ENCODE measurements at places on chromosomes 13 and 19.

- DNase-seq: no peak
Measured at GRCh38 chr19:11324748-11325389, 14.6 kb downstream of the RAB3D start.

DNA sequence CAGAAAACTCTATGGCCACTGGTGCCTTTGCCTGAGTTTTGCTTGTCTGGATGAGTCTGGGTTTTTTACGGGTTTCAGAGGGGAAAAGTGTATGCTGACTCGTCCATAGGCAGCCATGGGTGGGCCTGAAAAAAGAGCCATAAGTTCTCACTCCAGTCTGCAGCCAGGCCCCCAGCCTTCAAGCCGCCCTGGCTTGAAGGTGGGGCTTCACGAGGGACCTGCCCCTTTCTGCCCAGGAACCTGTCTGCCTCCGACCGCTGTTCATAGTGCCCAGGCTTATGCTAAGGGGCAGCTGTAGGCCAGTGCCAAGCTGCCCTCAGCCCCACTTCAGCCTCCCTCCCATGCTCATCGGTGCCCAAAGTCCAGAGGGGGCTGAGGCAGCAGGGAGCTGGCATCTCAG lies 385.2 kb downstream of the PCDH9 start:
- no peak for DNase-seq

DNA sequence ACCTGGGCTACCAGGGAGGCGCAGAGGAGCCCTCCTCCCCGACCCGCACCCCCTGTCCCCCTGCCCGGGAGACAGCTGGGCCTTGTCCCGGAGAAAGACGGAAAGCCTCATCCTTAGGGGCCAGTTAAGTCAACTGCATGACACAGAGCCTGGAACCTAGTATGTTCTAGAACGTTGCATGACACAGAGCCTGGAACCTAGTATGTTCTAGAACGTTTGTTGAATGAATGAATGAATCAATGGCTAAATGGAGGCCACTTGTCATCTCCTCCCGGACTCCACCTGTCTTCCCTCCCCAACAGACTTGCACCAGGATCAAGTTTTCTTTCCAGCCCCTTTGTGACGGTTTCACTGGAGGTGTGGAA lies 706 bp downstream of the SERP2 start:
- no peak for DNase-seq

GRCh38 chr13:113763961-113764792 lies 5.2 kb downstream of the TMEM255B start:
- no peak for DNase-seq

DNA sequence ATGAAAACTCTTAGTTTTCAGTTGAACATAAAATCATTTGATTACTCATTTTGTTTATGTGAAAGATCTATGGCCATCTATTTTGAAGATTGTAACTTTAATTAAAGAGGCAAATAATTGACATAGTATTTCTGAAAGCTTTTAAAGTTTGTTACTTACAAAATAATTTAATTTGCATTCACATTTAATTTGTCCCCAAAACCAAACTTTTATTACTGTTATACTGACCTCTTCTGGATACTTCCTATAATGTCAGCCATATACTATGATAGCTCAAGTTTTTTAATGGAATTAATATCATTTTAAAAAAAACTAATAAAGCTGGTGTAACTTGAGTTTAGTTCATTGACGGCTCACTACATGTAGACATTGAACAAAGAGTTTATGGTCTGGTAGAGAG lies 4.9 kb upstream of the SGCG start:
- peak; percentile 22 for DNase-seq

GRCh38 chr13:42612021-42612765 lies 38.2 kb downstream of the TNFSF11 start:
- no peak for DNase-seq

GRCh38 chr13:19838865-19839275 lies 24.6 kb downstream of the ZMYM5 start:
- DNase-seq: no peak

DNA sequence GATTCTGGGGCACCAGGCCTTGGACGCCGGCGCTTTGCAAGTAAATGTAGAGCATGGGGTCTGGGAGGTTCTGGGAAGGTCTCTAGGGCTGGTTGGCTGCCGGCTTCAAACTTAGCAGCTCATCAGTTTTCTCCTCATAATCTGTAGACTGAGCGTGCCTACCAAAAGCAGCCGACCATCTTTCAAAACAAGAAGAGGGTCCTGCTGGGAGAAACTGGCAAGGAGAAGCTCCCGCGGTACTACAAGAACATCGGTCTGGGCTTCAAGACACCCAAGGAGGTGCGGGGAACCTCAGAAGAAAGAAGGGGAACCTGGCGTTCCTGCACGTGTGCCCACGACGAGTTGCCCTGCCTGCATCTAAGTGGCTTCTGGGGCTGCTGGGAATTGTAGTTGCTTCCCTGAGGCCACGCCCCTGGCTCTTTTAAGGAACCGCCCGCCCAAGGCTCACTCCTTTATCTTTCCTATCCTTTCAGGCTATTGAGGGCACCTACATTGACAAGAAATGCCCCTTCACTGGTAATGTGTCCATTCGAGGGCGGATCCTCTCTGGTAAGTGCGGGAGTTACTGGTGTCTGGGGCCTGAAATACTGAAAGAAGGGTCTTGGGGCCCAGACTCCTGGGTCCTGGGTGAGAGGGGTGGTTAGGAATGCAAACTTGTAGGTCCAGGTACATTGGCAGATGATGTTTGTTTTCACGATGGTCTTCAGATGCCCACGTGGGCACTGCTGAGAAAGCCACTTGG lies 984 bp downstream of the RPS11 start:
- peak; percentile 86 for DNase-seq

- DNase-seq: no peak
Measured at GRCh38 chr19:7224209-7224686, 70.0 kb downstream of the INSR start.

- DNase-seq: no peak
Measured at GRCh38 chr13:50275392-50276063, 260.3 kb downstream of the KCNRG start.

- DNase-seq: no peak
Measured at GRCh38 chr19:10142701-10143375, 23.1 kb upstream of the EIF3G start.
